ENCODE measurements at places on chromosomes 3 and 15. TPM values are rescaled to one million over a fixed set of nuclear protein-coding genes. Genes with fewer than 3 reads are reported as not detected.

The TRPC1 gene
- total RNA-seq: 0.35 TPM

The ATP10A gene
- 1.5 TPM for total RNA-seq

DNA sequence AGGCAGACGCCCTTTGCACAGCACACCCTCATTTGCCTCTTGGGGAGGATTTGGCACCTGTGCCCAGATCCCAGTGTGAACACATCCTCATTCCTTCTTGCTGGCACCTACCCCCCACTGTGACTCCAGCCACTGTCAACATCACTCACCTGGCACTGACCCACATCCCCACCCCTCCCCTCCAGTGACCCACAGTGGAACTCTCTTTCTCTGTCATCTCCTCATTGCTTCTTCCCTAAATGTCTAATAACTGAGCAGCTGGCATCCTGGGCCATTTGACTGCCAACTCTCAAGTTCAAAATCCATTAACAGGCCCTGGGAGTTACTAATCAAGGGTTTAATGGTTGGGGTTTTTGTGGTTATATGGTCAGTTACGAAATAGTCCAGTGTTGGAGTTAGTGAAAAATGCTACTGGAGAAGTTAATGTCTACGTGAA is 14.4 kb downstream of the SNAPC5 start:
- DNase-seq: no peak
- H3K27me3 ChIP-seq: no peaks in the 10 kb centered on the region
- no peaks in the 10 kb centered on the region for H3K4me1 ChIP-seq
- H3K27ac ChIP-seq: no peak overlapping the region
- H3K36me3 ChIP-seq: peaks cover 28% of the 10 kb centered on the region
- no peak overlapping the region for H3K4me3 ChIP-seq

- no peak overlapping the region for H3K4me3 ChIP-seq
- peaks cover under 1% of the 10 kb centered on the region for H3K27me3 ChIP-seq
- DNase-seq: no peak
- peaks cover 12% of the 10 kb centered on the region for H3K4me1 ChIP-seq
- H3K36me3 ChIP-seq: no peaks in the 10 kb centered on the region
Measured at GRCh38 chr15:57540211-57540610, 51.5 kb upstream of the MYZAP start.

The SLC28A2 gene
- total RNA-seq: not detected

The GOLGA6L4 gene
- total RNA-seq: 1.3 TPM
